ENCODE measurements at places on chromosomes 12 and 14.

GRCh38 chr14:32724867-32725471 is 213.7 kb upstream of the NPAS3 start:
- DNase-seq, result no peak

- no peak for DNase-seq
Observed at GRCh38 chr12:132279930-132280329, 49.5 kb downstream of the GALNT9 start.

GRCh38 chr14:65434216-65434850 is 21.8 kb downstream of the FUT8 start:
- no peak for DNase-seq

GRCh38 chr14:24298892-24299254 is 707 bp downstream of the DHRS1 start:
- DNase-seq, result no peak

GRCh38 chr12:99093166-99093565 is 448.1 kb downstream of the APAF1 start:
- DNase-seq, result no peak

GRCh38 chr12:14403711-14404196 is 38.3 kb downstream of the ATF7IP start:
- DNase-seq, result no peak

- DNase-seq, result no peak
Observed at GRCh38 chr14:63470962-63471793, 72.0 kb downstream of the PPP2R5E start.

GRCh38 chr12:122084857-122085405 is 6.4 kb downstream of the MLXIP start:
- no peak for DNase-seq

DNA sequence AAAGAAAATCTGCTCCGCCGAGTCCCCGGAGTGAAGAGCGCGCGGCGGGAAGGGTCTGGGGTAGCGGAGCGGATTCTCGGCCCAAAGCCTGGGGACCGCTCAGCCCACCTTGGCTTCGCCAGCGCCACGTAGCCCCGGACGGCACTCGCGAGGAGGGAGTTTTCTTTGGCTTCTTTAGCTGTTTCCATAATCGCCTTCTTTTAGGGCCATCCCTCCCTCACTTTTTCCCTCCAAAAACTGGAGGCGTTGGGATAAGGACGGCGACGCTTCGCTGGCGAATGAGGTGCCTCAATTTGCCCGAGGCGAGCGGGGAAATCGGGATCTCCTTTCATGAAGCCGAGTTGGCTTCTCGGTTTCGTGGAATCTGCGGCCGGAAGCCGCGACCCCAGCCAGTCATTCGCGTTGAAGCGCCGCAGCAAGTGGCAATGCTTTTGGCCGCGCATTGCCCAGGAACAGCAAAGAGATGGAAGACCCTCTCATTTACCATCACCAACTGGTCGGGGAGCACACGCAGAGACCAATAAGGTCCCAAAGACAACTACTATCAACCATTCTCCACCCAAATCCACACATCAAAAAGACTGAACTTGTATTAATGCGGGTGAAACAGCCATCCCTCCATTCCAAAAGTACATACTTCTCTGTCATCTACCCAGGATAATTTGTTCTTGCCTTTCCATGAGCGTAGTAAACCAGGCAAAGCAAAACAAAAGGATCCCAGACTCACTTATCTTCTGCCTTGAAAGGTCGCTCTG is 8.4 kb upstream of the SIX1 start:
- DNase-seq, result peak; percentile 49

DNA sequence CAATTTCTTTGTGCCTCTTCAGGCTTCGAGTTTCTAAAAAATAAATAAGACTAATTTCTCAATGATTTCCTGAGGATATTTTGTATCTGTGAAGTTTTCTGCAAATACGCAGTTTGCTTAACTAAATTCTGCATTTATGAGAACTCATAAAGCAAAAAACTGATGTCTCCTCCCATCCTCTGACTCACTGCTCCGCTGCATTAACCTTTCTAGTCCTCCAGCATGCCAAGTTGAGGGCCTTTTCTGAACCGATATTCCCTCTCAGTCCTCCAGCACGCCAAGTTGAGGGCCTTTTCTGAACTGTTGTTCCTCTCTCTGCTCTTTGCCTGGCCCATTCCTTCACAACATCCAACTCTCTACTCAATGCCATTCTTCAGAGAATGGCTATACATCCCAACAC is 3.2 kb downstream of the IPO8 start:
- DNase-seq, result no peak

DNA sequence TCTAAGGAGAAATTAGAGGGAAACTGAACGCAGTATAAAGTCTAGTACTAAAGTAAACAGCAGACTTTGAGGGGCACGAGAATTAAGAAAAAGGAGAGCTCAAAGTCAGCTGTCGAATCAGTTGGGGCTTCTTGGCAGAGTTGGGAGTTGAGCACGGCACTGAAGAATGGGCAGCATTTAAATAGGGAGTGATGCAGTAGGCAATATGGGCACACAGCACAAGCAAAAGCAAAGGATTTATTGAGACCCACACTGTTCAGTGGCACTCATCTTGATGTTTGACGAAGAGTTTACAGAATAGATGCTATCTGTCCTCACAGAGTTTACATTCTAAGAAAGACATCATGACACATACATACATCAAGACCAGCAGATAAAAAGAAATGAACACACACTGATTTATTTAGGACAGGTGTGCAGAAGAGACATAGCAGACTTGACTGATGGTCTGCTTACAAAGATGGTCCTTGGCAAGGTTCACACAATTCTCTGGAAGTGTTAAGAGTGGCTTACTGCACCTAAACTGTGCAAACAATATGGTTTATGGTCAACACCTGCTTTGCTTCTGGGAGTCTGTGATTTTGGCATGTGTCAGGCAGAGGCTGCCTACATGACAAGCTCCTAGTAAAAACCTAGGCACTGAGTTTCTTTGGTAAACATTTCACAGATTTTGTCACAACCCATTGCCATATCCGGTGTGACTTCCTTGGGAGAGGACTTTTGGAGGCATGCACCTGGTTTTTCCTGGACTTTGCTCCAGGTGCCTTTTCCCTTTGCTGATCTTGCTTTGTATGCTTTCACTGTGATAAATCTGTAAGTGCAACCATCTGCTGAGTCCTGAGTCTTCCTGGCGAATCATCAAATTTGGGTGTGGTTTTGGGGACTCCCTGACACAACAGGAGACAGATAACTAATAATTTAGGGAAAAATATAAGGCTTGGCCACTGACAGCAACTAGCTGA is 26.3 kb downstream of the ALKBH1 start:
- DNase-seq, result no peak
